ENCODE measurements at places on chromosomes 5 and 9. TPM values are rescaled to one million over a fixed set of nuclear protein-coding genes. Genes with fewer than 3 reads are reported as not detected.

The PRXL2C gene
- 21.6 TPM for total RNA-seq

The MCC gene
- 19.5 TPM for total RNA-seq

DNA sequence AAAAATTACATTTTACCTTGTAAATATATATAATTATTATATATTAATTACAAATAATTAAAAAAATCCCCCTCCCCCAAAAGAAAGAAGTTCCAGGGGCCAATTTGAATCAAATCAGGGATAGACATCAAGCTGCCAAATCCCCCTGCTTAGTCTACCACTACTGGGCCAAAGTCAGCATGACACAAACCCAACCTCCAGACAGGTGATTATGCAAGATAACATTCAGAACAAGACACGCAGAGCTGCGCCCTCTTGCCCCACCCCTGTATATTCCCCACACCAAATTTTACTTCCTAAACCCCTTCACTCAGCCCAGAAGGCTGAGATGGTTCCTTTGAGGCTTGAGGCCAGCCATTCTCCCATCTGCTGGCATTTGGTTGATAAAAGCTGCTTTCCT lies 2059.1 kb upstream of the CDH6 start:
- DNase-seq: no peak

DNA sequence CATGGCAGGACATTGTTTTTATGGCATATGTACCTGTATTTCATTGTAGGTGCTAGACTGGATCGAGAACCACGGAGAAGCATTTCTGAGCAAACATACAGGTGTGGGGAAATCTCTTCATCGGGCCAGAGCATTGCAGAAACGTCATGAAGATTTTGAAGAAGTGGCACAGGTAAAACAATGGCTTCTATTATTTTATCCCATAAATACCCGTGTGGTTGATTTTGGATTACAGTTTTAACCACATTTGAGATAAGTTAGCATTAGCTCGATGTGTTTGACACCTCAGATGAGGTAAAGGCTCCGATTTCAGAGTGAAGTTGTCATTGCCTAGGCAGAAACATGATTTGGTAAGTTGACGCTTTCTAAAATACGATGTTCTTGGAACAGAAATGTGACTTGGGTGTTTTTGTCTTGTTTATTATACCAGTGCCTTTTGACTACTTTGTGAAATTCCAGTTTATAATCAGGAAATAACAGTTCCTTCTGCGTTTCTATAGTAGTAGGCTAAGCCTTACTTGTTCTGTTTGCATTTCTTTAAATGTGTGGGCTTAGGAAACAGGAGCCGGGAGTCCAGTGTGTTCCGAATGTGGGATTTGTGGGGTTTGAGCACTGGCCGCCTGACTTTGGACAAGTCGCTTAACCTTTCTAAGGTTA lies 187.7 kb downstream of the TRIO start:
- no peak for DNase-seq

GRCh38 chr5:151551985-151552384 lies 39.1 kb downstream of the FAT2 start:
- no peak for DNase-seq

The PCDHGA4 gene
- total RNA-seq: 0.79 TPM

The UNC5A gene
- total RNA-seq: not detected

The LCN9 gene
- total RNA-seq: not detected
